Osteoblast (primary cell): ENCODE measurements at places on chromosomes 11 and 22. TPM values are rescaled to one million over a fixed set of nuclear protein-coding genes. Genes with fewer than 3 reads are reported as not detected.

DNA sequence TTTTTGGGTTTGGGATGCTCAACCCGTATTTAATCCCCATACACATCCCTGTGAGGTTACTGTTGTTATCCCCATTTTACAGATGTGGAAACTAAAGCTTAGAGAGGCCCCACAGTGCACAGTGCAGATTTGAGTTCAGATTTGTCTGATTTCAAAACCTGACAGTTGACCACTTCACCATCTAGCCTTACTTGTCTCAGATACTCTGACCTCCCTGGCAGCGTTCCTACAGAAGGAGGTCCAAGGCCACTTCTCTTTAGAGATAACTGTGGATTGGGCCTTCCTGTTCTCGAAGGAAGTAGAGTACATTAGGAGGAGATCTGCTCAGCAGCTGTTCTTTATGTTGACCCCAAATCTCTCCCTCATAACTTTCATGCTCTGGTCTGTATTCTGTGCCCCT lies 46.7 kb upstream of the CTTN start:
- no peak for DNase-seq

DNA sequence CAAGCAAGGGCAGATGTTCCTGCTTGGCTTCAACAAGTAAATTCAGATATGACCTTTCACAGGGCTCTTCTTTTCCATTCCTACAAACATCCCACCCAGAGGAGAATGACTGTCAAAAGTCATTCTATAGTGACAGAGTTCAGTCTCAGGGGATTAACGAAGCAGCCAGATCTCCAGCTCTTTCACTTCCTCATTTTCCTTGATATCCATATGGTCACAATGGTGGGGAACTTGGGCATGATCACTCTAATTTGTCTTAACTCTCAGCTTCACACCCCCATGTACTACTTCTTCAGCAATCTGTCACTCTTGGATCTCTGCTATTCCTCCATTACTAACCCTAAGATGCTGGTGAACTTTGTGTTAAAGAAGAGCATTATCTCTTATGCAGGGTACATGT lies 15.0 kb upstream of the OR8B8 start:
- DNase-seq, result no peak

DNA sequence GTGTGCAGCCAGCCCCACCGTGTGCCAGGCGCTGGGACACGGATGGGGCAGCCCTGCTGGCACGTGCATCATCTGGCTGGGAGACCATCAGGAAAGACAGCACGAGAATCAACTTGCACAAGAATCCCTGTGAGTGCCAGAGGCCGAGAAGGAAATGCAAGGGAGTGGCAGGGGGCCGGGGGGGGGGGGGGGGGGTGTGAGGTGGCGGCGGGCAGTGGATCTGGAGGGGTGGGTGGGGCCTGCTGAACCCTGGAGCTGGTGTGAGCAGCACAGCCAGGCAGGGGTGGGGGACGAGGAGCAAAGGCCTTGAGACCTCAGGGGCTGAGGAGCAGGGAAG lies 14.0 kb upstream of the FLRT1 start:
- no peak for DNase-seq

DNA sequence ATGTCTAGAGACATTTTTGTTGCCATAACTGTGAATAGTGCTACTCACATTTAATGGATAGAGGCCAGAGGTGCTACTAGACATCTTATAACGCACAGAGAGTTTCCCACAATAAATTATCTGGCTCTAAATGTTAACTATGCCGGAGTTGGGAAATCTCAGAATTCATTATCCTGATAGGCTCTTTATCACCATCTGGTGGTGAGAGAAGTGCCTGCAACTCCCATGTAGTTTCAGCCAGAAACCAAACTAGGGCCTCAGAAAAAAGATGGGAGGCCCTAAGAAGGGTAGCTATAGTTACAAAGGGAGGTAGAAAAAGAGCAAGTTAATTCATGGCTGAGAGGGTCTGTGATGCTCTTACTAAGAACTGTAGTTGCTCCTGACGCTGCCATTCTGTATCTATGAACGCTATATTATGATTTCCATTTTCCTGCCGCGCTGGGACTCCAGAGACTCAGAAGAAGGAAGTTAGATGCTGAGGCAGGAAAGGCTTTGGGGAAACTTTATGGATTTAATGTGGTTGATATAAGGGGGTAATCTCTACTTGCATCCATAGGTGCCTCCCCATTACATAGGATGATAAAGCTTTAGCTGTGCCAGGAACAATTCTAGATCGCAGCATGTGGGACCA lies 22.9 kb upstream of the MRPL17 start:
- DNase-seq, result peak; percentile 36

- DNase-seq, result peak; percentile 93
These were observed 3.6 kb downstream of the PLA2G6 start for GRCh38 chr22:38177926-38178604.

DNA sequence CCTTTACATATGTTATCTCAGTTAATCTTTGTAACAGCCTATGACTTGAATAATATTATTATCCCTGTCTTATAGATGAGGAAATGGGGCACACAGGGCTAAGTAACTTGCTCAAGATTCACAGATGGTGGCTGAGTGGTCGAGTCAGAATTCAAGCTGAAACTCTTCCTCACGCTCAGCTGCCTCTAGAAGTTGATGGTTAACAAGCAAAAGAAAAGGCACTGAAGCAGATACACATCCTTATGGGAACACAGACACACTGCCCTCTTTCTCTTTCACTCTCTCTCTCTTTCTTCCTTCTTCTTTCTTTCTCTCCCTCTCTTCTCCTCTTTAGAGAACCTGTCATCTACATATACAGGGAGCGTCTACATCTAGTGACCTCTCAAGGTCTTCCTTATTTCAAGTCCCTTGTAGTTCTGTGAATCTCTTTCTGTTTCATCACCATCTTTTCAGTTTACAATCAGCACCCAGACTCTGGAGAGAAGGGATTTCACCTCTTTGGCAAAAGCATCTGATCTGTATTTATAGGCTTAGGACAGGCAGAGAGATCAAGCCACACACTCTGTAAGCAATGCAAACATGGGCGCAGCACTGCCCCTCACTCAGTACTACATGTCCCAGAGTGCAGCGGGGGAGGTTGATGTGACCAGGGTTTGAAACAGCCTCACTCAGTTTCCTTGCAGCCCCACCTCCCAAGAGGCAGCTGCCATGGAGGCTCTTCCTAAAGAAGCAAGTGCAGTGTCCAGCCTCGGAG lies 75.7 kb downstream of the GRAMD1B start:
- DNase-seq, result no peak

- no peak for DNase-seq
These were observed 14.0 kb downstream of the CLMP start for GRCh38 chr11:123181075-123181474.

GRCh38 chr22:31566484-31566883 lies 70.1 kb downstream of the SFI1 start:
- no peak for DNase-seq

Gene MS4A4A
- under 0.01 and 0.36 TPM in 2 replicates for total RNA-seq

Gene SERPING1
- total RNA-seq, result 31.5 and 47.7 TPM in 2 replicates
